NCI-H2029 (cell line): ENCODE measurements at places on chromosomes 1 and 21.

DNA sequence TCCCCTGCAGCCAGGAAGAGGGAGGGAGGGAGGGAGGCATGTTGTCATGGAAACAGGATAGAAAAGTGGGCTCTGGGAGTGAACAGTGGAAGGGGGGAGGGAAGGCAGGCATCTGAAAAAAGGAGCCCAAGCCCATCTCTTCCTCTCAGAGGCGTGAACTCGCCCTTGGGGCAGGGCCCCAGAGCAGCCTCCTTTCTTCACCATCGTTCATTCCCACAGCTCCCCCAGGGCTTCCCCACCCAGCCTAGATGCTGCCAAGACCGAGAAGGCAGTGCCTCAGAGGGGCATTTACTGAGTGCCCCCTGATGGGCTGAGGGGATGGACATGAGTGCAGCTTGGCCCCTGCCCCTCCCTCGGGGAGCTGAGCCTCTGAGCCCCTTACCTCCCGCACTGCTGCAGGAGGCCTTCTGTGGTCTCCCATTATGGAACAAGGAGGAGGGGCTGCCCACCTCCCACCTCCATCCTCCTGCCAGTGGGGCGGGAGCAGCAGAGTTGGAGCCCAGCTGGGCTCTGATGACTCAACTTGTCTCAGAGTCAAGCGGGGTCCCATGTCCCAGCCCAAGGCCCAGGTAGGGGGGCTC, 39.1 kb upstream of the KIF21B start:
- DNase-seq = no peak

GRCh38 chr1:42000766-42001165, 82.0 kb upstream of the HIVEP3 start:
- DNase-seq = no peak

GRCh38 chr1:214467078-214467585, 84.3 kb downstream of the PTPN14 start:
- no peak for DNase-seq

DNA sequence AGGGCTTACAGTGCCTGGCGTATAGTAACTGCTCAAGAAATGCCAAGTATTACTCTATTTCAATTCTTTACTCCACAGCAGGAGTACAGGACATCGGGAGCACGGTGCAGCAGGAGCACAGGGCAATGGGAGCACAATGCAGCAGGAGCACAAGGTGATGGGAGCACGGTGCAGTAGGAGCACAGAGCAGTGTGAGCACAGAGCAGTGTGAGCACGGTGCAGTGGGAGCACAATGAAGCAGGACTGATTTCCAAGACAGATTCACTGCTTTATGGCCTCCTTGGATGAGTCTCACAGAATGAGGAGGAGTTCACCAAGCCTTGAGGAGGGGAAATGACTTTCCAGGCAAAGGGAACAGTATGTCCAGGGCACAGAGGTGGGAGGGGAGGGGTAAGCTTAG, 5.0 kb upstream of the PAQR7 start:
- DNase-seq = no peak

DNA sequence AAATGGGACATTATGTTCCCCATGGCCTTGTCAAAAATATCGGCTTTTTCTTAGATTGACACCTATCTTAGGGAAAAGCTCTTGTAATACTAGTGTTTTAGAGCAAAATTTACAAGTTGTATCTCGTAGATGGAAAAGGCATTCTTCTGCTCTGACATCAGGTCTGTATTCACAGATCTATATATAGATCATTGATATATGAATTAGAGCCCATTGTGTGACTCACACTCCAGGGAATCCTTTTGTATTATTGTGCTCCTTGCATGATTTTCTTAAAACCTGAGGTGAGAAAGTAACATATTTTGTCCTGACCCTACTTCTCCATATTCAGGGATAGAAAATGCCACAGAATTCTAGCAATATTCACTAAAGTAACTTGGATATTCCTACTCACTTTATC, 1160.8 kb upstream of the B3GALT2 start:
- no peak for DNase-seq

GRCh38 chr21:46110499-46111192, 12.7 kb downstream of the COL6A2 start:
- no peak for DNase-seq

GRCh38 chr1:177873238-177873637, 96.6 kb downstream of the SEC16B start:
- no peak for DNase-seq

DNA sequence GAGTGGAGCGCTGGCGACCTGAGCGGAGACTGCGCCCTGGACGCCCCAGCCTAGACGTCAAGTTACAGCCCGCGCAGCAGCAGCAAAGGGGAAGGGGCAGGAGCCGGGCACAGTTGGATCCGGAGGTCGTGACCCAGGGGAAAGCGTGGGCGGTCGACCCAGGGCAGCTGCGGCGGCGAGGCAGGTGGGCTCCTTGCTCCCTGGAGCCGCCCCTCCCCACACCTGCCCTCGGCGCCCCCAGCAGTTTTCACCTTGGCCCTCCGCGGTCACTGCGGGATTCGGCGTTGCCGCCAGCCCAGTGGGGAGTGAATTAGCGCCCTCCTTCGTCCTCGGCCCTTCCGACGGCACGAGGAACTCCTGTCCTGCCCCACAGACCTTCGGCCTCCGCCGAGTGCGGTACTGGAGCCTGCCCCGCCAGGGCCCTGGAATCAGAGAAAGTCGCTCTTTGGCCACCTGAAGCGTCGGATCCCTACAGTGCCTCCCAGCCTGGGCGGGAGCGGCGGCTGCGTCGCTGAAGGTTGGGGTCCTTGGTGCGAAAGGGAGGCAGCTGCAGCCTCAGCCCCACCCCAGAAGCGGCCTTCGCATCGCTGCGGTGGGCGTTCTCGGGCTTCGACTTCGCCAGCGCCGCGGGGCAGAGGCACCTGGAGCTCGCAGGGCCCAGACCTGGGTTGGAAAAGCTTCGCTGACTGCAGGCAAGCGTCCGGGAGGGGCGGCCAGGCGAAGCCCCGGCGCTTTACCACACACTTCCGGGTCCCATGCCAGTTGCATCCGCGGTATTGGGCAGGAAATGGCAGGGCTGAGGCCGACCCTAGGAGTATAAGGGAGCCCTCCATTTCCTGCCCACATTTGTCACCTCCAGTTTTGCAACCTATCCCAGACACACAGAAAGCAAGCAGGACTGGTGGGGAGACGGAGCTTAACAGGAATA, 4.2 kb downstream of the TFAP2E start:
- DNase-seq = no peak

- no peak for DNase-seq
Measured at GRCh38 chr1:110645821-110646735, 28.7 kb downstream of the KCNA3 start.

DNA sequence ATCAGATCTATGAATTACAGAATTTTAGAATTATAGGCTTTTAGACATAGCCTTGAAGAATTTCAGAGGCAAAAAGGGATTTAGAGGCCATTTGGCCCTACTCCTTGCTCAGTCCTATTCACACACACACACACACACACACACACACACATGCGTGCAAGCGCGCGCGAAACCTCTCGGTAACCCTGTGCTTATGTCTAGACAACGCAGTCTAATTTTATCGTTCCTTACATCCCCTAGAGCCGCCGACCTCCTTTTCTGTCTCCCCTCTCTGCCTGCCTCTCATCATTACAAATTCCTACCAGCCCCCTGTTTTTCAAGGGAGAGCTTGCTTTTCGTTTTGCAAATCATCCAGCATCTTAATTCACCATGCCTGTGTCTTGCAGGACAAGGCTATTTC, 252.1 kb downstream of the FOXD2 start:
- DNase-seq = no peak

GRCh38 chr1:59521456-59521855, 224.6 kb downstream of the FGGY start:
- no peak for DNase-seq
